ENCODE measurements at places on chromosomes 4 and X.

DNA sequence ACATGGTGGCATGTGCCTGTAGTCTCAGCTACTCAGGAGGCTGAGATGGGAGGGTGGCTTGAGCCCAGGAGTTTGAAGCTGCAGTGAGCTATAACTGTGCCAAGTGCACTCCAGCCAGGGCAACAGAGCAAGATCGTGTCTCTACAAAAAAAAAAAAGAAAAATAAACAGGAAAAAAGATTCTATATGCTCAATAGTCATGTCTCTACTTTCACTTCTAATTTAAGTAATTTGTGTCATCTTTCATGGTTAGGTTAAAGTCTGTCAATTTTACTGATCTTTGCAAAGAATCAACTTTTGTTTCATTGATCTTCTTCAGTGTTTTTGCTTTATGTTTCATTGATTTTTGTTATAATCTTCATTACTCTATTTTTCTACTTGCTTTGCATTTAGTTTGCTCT, 106.2 kb upstream of the MAB21L2 start:
- DNase-seq = no peak

DNA sequence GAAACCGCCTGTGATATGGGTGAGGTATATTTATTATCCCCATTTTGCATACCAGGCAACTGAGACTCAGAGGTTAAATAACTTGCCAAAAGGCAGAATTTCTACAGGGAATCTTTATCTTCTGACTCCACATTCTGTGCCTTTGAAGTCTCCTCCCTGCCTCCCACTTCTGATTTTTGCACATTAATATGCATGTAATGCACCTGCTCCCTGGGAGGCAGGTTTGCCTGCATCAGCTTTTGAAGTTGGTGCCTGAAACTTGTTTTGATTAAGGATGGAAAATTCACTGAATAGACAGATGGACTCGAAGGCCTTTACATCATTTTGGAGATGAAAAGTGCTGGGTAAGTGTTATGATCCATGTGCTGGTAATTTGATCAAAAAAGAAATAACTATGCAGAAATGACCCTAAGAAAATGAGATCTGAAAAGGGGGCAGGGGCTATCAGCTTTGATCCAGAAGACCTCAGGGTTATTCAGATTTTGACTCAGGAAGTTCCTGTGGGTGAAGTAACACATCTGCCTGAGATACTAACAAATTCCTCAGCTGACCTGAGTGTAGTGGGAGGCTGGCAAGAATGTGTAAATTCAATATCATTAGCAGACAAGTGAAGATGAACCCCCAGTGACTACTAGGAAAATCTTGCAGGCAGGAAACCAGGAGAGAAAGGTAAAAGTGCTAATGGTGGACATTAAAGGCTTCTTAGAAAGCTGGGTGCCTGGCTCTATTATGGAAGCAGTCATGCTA, 167.5 kb upstream of the BOD1L1 start:
- no peak for DNase-seq

- no peak for DNase-seq
These were observed 60.8 kb downstream of the HCCS start for GRCh38 chrX:11171956-11172355.

DNA sequence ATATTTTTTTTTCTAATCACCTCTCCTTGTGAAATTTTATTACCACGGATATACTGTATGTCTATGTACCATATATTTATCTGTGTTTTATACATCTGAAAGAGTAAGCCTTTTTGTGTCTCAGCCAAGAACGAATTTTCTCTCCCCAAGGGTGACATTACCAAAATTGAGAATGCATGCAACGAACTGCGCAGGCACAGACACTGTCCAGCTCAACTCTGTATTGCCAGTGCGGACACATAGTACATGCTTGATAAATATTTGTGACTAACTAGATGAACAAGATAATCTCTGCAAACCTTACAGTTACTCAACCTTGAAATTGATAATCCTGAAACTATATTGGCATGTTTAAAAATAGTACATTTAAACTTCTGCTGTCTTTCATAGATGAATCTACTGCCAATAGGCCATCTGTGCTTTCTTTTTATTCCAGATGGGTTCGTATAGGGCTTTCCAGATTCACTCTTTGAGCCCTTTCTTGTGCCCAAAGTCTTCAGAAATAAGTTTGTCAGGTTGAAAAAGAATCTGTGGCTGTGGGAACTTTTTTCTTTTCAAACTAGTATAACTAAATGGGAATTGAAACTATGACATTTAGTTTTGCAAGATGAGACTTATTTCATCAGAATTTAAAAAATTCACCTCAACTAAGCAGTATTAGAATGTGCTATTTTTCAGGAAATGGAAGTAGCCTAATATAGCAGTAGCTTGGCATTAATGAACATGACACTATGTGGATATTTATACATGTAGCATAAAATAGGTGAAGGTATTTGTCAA, 38.9 kb downstream of the DTHD1 start:
- no peak for DNase-seq

DNA sequence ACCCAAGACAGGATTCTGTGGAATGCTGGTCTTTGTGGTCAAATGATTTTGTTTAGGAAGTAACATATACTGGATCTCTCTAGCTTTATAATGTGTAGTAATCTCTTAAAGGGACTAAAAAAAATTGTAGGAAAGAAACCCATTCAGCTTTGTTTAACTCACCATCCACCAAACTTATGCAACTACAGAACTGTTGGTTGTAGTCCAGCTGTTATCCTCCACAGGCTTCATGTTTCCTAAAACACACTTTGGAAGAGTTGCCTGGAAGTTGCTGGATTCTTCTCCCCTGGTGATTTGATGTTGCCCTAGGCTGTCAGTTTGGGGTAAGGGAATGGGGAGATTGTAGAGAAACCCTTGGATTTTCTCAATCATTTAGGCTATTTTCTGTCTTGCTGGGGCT, 89.3 kb downstream of the RLIM start:
- DNase-seq = no peak

DNA sequence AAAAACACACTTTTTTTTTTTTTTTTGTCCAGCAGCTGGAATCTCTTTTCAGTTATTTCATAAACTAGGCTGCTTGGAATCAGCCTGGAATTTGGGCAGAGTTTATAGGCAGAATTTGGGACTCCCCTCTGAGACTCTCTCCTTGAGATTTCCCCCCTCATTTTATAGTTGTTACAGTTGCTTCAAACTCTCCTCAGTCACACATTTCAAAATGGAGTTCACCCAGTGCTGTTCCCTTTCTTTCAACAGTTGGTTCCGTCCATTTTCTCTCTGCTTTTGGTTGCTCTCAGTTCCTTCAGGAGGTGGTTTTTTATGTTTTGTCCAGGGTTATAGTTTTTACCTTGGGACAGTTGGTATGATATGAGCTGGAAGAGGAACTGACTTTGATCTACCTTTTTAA, 27.5 kb downstream of the NSD2 start:
- DNase-seq = no peak

- DNase-seq = no peak
These were observed 21.2 kb upstream of the GPR78 start for GRCh38 chr4:8559011-8559410.

DNA sequence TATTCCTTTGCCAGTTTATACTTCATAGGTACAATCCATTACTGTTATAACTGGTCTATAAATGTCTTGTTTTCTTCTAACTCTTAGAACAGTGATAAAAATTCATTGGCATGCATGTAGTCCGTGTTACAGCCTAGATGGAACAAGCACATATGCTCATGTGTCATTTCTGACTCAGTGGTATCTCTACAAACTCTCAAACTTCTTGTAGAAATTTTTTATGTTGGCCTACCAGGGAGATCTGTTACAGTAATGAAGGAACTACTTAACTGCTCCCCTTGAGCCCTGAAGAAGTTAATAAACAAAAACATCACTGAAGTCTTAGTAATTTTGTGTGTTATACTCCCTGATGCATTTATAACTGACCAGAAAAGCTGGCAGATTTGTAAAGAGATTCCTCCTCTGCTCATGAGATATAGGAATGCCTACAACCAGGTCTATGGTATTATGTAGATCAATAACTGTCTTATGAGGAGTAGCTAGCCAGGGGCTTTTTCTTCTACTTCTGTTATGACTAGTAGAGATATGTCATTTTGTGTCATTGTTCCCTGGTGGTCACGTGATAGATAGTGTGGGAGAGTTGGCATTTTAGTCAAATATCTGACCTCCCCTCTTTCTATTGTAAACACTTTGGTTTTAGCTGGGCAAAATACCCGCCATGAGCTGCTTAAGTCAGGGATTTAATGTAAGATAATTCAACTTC, 53.7 kb upstream of the FAAH2 start:
- DNase-seq = no peak

GRCh38 chrX:19334945-19335626, 8.6 kb upstream of the PDHA1 start:
- no peak for DNase-seq

DNA sequence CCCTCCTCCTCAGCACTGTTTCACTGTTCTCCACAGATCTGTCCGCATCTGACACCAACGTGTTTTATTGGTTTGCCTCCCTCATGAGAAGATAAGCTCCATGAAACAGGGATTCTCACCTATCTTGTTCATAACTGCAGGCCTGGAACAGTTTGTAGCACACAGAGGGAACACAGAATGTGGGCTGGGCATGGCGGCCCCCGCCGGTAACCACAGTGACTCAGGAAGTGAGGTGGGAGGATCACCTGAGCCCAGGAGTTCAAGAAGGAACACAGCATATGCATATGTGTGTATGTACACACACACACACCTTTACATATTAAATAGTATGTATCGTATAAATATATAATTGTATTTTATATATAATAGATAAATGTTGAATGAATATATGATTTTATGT, 168.6 kb downstream of the AFAP1 start:
- DNase-seq = no peak

- no peak for DNase-seq
These were observed 659.3 kb upstream of the SLIT2 start for GRCh38 chr4:19592391-19592790.

- no peak for DNase-seq
These were observed 87.0 kb downstream of the COL25A1 start for GRCh38 chr4:109215506-109215905.

DNA sequence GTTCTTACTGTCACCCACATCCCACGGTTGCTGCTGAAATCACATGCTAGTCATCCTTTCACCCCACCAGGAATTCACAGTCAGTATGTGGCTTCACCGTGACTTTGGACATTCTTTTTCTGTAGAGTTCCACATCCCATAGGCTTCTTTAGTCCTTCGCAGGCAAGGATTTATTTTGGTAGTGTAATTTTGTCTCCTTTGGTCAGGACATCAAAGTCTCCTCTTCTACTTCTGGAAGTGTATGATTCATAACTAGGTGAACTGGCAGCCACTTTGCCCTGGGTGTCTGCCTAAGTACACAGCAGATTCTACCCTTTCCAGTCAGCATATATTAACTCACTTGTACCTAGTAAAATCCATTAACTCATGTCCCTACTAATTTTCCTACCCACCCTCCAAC, 38.3 kb upstream of the MMAA start:
- DNase-seq = no peak

GRCh38 chr4:8131210-8131609, 27.4 kb downstream of the ABLIM2 start:
- DNase-seq = no peak

DNA sequence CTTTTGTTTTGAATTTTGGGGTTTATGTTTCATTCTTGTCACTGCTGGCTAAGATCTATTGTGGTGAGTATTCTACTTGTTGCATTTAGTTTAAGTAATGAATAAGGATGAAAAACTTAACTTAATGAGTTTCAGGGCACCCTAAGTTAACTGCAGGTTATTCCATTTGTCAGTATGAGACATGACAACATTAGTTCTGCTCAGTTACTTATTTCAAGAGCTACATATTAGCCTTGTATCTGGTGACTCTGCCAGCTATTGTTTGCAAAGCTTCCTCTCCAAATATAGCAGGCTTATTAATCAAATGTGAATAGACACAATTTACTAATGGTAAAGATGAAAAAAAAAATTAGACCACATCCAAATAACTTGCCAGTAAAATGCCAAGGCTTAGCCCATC, 567.1 kb downstream of the IL15 start:
- DNase-seq = no peak

DNA sequence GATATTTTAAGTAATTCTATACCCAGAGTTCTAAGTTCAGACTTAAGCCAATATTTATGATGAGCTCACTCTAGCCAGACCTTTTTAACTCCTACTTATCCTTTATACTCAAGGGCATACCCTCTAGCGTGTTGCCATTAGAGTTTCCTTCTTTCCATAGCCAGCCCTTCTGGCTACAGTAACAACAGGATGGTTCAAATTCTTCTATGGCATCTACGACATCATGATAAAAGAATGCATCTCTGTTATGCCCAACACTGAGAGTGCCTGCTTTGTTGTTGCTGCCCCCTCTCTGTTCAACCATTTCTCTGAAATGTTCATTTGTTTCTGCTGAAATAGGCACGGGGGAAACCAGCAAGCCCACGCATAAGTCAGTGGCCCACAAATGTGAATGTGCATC, 104.5 kb downstream of the UBE2NL start:
- DNase-seq = no peak

DNA sequence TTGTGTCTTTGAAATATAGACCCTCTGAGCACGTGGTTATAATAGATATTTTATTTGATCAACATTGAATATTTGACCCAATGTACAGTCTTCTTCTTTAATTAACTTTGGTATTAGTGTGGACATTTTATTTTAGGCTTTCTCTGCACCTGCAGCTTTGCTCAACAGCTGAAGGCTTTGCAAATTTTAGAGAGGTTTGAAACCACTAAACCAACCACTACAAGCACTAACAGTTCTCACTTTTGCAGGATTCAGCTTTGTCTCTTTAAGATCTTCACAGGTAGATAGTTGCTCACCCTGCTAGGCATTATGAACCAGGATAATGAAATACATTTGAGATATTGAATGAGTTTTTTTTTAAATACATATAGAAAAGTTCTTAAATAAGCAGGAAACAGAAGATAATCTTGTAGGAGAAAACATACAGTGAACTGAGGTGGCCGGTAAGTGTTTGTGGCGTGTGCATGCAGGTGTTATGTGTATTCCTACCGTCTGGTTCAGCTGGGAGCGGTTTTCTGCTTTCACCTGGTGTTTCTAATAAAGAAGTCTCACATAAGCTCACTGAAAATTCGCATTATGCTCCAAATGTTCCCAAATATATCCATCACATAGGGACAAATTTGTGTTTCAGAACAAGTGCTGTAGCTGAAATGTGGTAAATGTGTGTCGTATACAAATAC, 1508.3 kb upstream of the TENM3 start:
- DNase-seq = no peak

DNA sequence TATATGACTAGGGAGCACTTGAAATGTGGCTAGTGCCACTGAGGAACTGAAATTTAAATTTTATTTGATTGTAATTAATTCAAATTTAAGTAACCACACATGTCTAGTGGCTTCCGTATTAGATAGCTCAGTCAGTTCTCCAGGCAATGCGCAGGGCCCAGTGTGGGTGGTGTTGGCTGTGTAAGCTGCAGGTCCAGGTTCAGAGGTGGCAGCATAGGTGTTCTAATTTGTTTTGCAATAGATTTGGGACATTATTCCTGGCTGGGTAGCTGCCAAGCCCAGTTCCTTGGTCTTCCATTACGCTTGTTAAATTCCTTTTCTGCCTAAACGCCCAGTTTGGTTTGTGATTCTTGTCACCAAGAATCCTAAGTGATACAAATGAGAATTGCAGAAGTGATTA, 79.5 kb downstream of the FAM184B start:
- no peak for DNase-seq

All from fibroblast of skin of scalp (primary cell).